ENCODE measurements at places on chromosomes 16 and 17.

- no peak for DNase-seq
These were observed 3.1 kb downstream of the MT1E start for GRCh38 chr16:56628486-56629350.

DNA sequence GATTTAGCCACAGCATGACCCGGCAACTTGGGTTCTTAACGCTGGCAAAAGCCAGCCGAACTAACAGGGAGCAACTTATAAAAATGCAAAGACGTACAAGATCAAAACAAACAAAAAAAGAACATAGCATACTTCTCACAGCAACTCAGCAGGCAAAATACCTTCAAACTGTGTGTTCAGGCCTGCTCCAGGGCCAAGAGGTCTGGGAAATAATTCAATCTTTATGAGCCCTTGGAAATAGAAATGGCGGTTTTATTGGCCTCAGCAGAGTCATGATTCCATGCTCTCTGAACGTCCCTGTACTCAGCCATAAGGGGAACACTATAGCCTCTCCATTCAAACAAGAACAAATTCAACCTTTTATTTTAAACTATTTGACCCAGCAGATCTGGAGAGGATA lies 101.3 kb upstream of the C17orf78 start:
- no peak for DNase-seq

DNA sequence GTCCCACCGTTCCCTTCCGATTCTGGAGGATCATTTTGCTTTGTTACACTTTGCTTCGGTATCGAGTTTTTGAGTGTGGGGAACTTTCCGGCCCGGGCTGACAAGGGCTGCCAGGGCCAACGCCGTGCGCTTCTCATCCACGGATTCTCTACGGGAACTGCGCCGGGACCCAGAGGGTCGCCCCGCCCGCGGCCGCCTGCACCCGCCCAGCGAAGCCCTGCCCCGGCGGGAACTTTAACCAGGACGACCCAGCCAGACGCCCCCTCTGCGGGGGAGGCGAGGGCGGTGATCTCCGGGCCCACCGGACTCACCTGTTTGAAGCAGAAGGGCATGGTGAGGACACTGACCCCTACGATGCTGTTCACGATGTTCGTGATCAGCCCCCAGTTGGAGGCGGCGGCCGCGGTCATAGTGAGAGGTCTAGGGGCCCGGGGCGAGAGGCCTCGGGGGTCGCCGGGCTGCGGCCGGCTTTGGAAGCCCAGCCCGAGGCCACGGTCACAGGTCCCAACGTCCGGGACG lies 536 bp downstream of the SLC38A10 start:
- no peak for DNase-seq

DNA sequence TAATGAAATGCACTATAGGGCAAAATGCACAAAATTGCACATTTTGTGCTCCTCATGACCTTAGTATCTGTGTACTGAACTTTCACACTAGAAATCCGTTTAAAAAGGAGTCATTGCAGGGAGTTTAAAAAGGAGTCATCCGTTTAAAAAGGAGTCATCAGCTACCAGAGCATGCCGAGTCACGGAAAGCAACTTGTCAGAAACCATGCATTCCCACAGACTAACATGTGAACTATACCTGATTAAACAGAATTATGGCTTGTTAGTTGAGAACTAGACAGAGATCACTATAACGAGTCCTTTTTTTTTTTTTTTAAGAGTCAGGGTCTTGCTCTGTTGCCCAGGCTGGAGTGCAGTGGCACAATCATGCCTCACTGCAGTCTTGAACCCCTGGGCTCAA lies 35.9 kb downstream of the SLC6A4 start:
- DNase-seq, result no peak

- no peak for DNase-seq
These were observed 3.7 kb upstream of the SCNN1B start for GRCh38 chr16:23298290-23298915.

GRCh38 chr16:87824016-87824990 lies 45.0 kb downstream of the SLC7A5 start:
- no peak for DNase-seq

- DNase-seq, result no peak
These were observed 921.4 kb upstream of the EEF2KMT start for GRCh38 chr16:6018848-6019489.

GRCh38 chr17:36203335-36203734 lies 6.8 kb upstream of the CCL3L1 start:
- DNase-seq, result no peak

DNA sequence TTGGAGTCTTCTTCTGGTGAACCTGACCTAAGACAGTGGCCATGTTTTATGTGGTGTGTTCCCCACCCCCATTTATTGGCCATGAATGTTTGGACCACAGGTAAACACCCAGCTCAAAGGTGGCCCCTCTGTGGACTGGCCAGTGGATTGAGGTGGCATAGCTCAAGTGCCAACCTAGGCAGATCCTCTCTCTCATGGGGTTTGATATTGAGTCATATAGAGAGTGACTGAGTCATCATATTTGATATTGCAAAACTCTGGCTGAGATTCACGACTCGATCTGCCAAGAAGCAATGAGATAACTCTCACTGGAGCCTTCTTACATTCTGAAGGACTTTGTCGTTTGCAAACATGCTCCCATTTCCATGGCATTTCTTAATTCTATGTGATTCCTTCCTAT lies 10.5 kb upstream of the TEKT3 start:
- no peak for DNase-seq

GRCh38 chr17:81667754-81668153 lies 1.2 kb downstream of the CCDC137 start:
- no peak for DNase-seq

DNA sequence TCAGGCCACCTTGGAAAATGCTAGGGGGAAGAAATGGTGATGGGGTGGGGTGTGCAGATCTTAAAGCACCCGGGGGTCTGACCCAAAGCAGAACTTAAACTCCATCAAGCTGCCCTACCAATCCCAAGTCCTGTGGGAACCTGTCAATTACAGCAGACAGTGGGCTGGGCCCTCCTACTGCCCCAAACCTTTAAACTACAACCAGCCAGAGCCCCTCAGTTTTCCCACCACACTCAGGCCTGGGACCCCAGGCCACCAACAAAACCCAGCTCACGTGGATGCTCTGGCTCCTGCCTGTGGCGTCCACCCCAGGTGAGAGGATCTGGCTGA lies 2.7 kb downstream of the MYO18A start:
- no peak for DNase-seq

DNA sequence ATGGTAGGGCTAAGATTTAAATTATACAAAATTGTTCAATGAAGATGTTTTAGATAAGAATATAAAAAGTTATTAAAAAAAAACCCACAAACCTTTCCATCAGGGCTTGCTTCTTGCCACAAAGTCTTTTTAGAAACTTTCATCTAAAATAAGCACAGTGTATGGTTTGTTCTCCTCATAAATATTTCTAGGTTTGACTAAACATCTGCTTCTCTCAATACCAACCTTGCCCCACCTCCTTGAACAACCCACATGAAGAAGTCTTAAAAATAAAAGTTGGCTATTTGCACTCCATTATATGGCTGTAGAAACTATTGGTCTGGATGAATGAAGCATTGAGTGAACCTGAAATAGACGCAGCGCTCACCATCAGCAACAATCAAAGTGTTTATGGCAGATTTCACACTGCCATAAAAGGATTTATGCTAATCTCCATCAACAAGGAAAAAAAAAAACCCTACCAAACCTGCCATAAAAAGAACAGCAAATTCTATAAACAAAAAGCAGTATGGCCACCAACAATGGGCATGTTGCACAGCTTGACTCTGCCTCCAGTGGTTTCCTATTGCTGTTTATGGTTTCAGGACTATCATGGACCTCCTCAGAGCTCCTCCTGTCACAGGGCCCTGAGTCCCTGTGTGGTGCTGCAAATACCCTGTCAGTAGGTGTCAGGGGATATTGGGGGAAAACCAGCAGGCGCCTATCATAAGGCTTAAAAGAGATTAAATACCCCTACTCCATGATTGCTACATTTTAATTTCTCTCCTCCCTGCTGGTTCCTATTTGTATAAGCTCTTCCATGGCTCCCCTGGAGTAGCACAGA lies 37.6 kb downstream of the SNX11 start:
- DNase-seq, result no peak

Measured in T-helper 2 cell (primary cell).